ENCODE measurements at places on chromosomes 12 and 14.

GRCh38 chr14:74979029-74979428, 23.6 kb upstream of the PGF start:
- DNase-seq = no peak

- no peak for DNase-seq
Measured at GRCh38 chr14:34685819-34686428, 28.5 kb downstream of the CFL2 start.

DNA sequence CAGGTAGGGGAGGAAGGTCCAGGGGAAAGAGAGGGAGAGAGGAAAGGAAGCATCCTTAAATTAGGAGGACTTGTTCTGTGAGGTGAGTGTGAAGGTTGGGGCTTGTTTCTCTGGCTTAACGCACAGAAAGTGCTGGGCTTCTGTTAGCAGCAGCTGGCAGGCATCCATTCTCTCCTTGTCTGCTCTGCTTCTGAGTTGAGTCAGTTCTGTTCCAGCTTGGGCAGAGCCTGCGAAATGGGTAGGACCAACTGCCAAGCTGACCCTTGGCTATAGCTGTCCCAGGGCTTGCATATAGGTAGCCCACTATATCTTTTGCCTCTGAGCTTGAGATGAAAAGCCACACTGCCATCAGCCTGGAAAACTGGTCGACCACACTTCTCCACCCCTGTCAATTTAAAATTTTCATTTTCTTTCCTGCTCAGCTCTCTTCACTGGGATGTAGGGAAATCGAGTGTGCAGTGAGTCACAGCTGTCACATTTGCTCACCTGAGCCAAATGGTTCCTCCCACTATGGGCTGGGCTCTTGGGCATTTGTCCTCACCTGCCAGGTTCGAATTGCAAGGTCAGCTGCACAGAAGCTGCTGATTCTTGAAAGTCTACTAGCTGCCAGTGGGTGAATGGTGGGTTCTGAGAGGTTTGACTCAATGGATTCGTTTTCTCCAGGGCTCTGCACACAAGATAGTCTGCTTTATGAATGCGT, 256.4 kb upstream of the PWP1 start:
- no peak for DNase-seq

- no peak for DNase-seq
Measured at GRCh38 chr12:77782766-77783165, 47.9 kb upstream of the NAV3 start.

- DNase-seq = no peak
Measured at GRCh38 chr14:91817566-91818325, 49.6 kb downstream of the TC2N start.

DNA sequence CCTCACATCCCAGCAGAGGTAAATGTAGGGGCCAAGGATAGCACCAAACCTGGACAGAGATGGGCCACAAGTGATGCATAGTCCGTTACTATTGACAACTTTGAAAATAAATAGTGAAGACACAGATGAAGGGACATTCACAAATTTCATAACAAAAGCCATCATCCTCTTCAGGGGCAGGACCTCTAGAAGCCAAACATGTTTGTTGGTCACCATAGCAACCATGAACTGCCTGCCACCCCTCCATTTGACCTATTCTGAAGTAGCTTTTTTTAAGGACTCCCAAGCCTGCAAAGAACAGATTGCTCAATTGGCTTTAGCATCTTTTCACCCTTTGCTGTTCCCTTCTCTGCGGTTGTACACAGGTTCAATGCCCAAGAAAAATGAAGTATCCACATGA, 35.7 kb upstream of the MDM1 start:
- DNase-seq = no peak

Data from stimulated activated CD4-positive, alpha-beta T cell treated with anti-CD3 and anti-CD28 coated beads, Interleukin-4, amount 100 ng/mL, for 1 hour (primary cell).